ENCODE measurements at places on chromosomes 16 and 17.

DNA sequence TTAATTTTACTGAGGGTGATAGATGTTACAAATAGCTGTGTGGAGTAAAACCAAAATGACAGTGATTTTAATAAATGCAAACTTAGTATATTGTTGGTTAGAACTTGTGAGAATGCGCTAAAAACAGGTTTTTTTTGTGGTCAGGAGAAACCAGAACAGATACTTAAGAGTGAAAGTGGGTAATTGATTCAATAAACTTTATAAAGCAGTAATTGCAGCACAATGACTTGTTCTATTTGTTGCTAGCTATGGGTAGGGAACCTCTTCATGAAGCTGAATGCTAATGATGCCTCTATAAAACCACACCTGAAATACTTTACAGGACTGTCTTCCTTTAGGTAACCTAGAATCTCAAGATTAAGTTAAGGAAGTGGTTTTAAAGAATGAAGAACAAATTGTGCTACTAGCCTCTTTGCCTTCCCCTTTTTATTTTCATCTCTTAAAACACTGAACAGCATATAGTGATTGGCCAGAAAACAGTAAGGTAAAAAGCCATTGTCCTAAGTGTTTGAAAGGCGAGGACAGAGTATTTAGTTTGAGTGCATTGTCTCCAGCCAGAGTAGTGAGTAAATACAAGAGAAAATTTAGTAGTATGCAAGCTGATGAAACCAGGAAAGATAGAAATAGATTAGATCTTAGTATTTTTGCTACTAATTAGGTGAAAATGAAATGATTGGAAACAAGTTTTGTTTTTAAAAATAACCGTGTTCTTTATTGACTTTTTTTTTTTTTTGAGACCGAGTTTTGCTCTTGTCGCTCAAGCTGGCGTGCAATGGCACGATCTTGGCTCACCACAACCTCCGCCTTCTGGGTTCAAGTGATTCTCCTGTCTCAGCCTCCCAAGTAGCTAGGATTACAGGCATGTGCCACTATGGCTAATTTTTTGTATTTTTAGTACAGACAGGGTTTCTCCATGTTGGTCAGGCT is 6.0 kb downstream of the GGNBP2 start:
- DNase-seq, result no peak

- DNase-seq, result no peak
Observed at GRCh38 chr17:15348021-15348420, 6.6 kb upstream of the TEKT3 start.

- DNase-seq, result no peak
Observed at GRCh38 chr16:85650844-85651628, 37.7 kb downstream of the GINS2 start.

- DNase-seq, result no peak
Observed at GRCh38 chr17:77892031-77892430, 66.5 kb upstream of the TNRC6C start.

GRCh38 chr17:73642659-73643000 is 1.6 kb downstream of the SDK2 start:
- DNase-seq, result no peak

- no peak for DNase-seq
Observed at GRCh38 chr16:72216767-72217166, 44.8 kb upstream of the PMFBP1 start.

DNA sequence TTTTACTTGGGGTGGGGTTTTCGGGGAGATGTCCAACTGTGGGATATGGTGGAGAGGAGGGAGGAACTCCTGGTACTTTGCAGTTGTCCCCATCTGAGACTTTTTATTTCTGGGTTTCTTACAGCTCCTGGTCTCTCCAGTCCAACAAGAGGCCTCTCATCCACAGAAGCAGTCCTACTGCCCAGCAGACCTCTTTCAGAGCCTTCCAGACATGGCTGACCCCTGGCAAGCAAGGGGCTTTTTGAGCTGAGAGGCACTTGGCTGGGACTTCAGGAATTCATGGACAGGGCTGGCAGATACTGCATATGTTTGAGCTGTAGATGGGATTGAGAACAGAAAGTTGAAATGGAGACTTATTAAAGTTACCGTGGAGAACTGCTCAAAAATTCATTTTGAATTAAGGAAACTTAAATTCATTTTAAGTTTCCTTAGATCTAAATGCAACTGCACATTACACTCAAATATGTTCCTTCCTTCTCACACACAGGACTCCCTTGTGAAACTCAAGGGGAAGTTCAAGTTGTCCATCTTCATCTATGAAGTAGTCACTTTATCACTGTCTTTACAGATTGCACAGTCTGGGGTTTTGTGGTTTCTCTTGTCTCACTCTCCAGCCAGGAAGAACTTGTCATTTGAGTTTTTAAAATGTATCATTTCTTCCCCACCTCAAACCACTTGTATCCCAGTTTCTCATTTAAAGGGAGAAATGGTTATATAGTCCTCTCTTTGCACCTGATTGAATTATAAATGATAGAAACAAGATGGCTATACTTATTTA is 1.1 kb downstream of the LASP1NB start:
- DNase-seq, result no peak

- DNase-seq, result no peak
Observed at GRCh38 chr17:44170499-44171201, at the start of gene ASB16. Gene ASB16, plus strand, starts transcription at chr17:44170704. Its CDS starts 86 bp downstream, at chr17:44170790.
